ENCODE measurements at places on chromosomes 1 and 21.
A peak's percentile ranks its signal among the peaks of the same experiment; 100 is the strongest.

- no peak for DNase-seq
These were observed 8.2 kb downstream of the GTF2B start for GRCh38 chr1:88883156-88883555.

- no peak for DNase-seq
These were observed 94.2 kb downstream of the AHCTF1 start for GRCh38 chr1:246837418-246838117.

DNA sequence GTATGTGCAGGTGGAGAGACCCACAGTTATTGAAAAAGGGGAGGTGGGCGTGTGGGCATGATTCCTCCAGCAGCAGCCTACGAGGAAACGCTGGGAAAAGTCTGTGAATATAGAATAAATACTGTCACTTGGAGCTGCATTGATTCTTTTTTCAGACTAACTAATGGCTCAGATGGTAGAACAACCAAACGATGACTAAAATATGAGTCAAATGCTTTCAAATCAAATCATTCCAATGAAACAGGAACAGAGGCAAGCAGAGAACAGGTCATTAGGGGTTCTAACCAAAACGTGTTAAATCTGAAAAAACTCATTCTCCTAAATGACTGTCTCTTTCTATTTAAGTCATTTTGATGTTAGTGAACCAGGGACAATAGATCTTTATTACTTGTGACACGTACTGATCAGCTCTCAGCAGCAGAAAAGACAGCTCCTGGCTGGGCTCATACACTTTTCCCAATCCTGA lies 35.1 kb upstream of the SEC16B start:
- no peak for DNase-seq

DNA sequence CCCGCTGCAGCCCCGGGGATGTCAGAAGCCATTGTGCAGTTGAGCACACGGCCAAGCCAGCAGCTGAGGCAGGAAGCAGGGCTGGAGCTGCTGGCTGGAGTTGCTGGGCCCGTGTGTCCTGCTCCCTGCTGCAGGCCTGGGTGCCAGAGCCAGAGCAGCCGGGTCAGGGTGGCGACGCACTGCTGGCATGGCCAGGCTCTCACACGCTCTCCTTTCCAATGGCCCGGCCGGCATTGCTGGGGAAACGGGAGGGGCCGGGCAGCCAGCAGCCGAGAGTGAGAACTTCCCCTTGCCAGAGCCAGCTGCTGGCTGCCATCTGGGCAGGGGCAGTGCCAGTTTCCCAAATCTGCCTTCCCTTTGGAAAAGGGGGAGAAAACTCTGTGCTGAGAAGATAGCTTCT lies 82.4 kb upstream of the PROX1 start:
- no peak for DNase-seq

DNA sequence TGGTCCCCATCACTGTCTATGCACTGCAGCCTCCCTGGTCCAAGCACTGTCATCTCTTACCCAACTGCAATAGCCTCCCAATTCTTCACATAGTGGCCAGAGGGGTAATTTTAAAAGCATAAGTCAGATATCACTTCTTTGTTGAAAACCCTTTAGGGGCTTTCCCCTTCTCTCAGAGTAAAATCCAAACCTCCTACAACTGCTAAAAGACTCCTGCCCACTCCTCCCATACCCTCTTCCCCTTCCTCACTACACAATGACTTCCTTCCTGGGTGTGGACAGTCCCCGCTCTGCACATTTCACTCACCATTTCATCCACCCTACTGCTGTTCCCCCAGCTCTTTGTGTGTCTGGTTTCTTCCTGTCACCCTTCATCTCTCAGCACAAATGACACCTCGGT lies 8.3 kb downstream of the MCOLN2 start:
- DNase-seq = no peak

DNA sequence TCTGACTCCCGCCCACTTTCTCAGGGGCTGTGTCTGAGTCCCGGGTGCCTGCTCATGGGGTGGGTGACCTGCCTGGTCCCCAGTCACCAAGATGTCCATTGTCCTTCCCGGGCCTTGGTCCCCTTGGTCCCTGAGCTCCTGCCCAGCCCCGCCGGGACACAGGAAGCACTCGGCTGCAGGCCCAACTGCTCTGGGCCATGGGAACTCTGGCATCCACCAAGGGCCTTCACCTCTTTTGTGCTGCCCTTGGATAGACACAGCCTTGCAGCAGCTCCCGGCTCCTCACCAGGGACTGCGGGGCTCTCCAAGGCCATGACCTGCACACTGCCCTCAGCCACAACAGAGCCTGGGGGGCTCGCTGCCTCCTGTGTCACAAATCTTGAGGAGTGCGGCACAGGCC lies 22.1 kb upstream of the MX1 start:
- DNase-seq = no peak

DNA sequence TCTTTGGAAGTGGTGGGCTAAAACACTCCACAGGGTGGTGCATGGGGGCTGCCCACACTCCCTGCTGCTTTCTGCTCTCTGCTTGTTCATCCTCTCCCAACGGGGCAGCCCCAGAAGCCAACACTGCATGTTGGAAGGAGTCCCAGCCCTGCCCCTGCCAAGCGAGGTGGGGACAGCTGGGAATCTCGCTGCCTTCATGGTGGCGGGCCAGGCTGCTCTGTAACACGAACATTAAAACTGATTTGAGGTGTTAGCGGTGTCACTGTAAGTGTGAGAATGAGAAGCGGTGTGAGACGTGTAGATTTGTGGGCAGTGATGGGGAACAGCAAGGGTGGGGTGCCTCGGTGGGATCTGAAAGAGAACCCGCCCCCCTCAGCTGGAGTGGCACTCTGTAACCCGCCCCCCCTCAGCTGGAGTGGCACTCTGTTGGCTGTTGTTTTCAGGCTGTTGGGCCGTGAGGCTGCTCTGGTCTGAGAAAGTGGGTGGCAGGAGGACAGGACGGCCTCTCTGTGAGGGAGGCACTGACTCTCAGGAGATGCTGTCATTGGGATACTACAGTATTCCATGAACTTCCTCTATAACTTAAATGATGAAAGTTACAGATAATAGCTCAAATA lies 80.9 kb downstream of the PCBP3 start:
- no peak for DNase-seq

DNA sequence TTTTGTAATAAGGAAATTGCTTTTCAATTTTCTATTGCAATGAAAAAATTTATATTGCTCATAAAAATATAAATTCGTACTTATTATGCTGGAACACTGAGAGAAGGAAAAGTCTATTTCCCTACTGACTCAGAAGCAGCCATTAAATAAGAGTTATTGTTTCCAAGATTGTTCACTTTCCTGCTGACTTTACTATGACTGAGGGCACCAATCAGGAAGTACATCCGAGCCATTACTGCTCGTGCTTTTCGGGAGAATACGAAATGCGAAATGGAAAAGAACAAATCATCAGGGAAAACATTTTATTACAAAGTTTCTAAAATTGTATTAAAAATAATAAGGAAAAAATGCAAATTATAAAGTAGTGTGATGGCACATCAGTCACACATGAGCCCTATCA lies 204.8 kb downstream of the AKT3 start:
- DNase-seq = no peak

GRCh38 chr21:39867198-39867650 lies at the start of gene PCP4:
Gene PCP4 (plus strand): TSS chr21:39867438. CDS start chr21:39867502, 64 bp downstream.
- DNase-seq = peak; percentile 12

DNA sequence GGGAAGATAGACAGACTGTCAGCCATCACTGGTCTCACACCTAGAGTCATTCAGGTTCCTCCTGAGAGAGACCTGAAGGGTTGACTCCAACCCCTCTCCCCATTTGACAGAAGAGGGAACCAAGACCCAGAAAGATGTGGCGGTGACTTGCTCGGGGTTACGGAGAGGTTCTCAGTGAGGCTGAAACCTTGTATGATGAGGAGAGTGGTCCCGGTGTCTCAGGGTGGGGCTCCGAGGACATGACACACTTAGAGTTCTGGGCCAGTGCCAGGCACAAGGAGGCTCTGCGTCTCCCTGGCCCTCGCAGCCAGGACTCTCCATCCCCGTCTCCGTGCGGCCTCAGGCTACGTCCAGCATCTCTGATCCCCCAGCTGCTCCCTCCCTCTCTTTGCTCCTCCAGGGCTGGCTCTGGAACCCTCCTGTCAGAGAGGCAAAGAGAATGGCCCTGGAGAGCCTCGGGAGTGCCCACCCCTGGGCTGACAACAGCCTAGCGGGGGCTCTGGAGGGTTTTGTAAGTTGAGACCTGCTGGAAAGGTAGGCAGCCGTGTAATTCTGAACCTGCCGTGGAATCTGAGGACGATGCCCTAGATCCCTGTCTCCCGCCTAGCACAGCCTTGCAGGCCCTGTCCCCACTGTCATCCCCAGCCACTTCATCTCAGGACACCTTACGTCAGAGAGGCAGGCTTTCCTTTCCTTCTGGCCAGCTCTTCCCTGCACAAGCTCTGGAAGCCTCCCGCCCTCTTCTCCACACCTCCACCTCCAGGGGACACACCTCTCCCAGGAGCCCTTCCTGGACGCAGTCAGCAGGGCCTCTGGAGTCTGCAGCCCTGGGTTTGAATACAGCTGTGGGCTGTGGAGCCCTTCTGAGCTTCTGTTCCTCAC lies 4.1 kb downstream of the EFHD2 start:
- no peak for DNase-seq

- DNase-seq = no peak
These were observed 136.6 kb downstream of the PLXNA2 start for GRCh38 chr1:208107425-208108212.

DNA sequence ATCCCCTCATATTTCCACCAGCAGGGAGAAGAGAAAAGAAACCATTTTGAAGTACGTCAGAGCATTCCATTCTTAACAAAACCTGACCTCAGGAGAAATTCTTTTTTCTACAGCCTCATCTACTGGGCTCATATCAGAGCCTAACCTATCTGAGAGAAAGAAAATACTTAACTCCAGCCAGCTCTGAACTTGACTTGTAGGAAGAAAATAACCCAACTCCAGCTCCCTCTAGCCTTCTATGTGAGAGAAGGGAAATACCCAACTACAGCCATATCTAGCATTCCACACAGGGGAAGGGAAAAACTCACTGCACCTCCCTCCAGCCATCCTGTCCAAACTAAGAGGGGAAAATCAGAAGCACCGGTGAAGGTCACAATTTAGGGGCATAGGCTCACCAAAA lies 57.7 kb downstream of the SPATA6 start:
- DNase-seq = no peak

- no peak for DNase-seq
These were observed 9.3 kb downstream of the CD58 start for GRCh38 chr1:116561563-116561962.

- no peak for DNase-seq
These were observed 94.0 kb upstream of the RAB3GAP2 start for GRCh38 chr1:220366269-220366668.

GRCh38 chr1:12153181-12153785 lies 13.5 kb upstream of the TNFRSF1B start:
- DNase-seq = no peak

DNA sequence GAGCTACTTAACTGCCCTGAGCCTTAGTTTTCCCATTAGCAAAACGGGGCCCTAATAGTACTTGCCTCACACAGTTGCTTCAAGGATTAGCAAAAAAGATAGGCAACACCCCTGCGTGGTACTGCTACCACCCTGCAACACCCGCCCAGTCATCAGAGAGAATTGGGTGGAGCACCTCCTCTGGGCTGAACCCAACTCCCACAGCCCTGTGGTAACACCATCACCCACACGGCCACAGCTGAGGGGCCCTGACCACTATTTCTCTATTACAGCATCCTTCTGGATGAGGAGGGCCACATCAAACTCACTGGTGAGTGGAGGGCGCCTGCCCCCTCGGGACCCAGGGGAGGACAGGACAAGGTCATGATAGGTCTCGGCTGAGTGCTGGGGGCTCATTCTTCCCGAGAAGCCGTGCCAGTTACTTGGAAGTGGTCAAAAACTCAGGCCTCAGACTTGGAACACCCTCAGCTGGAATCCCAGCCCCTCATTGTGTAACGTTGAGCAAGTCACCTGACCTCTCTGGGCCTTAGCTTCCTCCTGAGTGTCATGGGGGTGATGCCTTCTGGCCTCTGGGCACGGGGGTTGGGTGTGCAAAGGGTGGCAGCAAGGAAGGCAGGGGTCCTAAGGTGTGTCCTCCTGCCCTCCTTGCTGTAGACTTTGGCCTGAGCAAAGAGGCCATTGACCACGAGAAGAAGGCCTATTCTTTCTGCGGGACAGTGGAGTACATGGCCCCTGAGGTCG lies 24.6 kb downstream of the RPS6KA1 start:
- DNase-seq = peak; percentile 88

- DNase-seq = no peak
These were observed 9.6 kb upstream of the NVL start for GRCh38 chr1:224339442-224340033.

DNA sequence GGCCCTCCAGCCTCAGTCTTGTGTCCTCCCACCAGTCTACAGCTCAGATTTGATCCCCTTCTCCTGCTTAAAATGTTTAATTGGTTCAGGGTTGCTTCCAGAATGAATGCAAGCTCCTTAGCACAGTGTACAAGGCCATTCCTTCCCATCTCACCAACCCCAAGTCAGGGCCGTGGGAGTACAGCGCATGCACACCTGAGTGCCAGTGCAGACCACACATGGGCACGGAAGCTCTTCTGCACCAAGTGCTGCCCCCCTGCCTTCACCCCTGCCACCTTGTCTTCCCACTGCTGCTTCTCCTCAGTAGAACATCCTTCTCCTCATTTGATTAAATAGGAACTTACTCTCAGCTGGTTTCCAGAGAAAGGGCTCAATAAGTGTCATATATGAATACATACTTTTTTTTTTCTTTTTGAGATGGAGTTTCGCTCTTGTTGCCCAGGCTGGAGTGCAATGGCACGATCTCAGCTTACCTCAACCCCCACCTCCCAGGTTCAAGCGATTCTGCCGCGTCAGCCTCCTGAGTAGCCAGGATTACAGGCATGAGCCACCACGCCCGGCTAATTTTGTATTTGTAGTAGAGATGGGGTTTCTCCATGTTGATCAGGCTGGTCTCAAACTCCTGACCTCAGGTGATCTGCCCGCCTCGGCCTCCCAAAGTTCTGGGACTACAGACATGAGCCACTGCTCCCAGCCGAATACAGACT lies 9.3 kb downstream of the PMF1 start:
- DNase-seq = no peak

- DNase-seq = no peak
These were observed 513.2 kb upstream of the ADGRL2 start for GRCh38 chr1:81287411-81288080.

- no peak for DNase-seq
These were observed 62.2 kb upstream of the ATP1B1 start for GRCh38 chr1:169044296-169044695.

GRCh38 chr1:45206808-45207623 lies 611 bp upstream of the ZSWIM5 start:
- DNase-seq = no peak

DNA sequence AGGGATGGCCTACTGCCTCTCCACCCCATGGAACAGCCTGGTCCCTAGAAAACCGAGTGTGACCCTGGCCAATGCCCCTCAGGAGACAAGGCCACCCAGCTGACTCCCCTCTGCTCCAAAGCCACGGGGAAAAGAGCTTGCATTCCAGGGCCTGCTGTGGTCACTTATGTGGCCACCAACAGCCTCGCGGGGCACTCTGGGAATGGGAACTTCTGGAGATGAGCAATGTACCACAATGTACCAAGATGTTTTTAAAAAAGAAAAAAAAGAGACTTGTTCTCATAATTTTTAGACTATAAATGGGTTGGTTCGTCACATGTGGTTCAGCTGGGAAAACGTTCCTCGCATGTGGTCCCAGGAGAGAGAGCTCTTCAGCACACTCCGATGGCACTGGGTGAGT lies 62.8 kb downstream of the SLC66A1 start:
- DNase-seq = no peak
